ENCODE measurements at places on chromosomes 5 and 9.

DNA sequence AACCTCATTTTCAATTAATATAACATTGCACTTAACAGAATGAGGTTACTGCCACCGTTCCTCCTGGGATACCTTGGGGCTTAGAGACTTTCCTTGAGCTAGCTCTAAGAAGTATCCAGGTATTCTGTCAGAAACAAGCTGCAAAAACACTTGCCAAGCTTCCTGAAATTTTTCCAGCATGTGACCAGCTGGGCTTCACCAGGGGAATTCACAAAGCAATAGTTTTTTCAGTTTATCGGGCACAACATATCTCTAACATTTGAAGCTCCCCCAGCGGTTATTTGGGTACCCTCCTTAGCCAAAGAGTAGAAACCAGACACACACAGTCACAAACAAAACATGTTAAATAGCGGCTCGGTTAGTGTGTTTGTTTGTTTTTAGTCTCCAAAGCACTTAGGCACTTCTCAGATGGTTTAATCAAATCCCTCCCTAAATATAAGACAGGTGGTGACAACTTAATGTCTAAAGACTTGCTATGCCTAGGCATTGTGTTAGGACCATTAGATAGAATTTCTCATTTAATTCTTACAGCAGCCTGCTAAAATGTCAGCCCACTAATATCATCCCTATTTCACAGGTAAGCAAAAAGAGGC lies 278.2 kb downstream of the GLIS3 start:
- DNase-seq: no peak

GRCh38 chr5:107295914-107296313 lies 374.8 kb downstream of the EFNA5 start:
- no peak for DNase-seq

DNA sequence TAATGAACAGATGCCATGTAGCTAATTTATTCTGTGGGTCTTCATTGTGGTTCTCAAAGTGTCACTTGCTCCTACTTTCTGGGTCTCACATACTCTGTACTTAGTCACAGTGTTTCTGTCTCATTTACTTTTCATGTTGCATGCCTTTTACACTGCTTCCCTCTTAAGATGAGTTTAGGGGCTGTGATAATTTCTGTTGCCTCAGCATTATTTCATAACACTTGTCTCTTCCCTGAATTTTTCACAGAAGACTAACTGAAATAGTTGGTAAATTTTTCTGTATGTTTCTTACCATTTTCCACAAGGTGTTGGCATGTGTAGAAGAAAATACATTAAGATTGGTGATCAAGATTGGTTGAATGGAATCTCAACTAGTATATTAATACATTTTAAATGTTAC lies 59.6 kb downstream of the DENND4C start:
- no peak for DNase-seq

GRCh38 chr9:137352511-137353222 lies 50.6 kb upstream of the NRARP start:
- DNase-seq: no peak

- DNase-seq: no peak
Observed at GRCh38 chr5:128673970-128674369, 135.9 kb upstream of the FBN2 start.

DNA sequence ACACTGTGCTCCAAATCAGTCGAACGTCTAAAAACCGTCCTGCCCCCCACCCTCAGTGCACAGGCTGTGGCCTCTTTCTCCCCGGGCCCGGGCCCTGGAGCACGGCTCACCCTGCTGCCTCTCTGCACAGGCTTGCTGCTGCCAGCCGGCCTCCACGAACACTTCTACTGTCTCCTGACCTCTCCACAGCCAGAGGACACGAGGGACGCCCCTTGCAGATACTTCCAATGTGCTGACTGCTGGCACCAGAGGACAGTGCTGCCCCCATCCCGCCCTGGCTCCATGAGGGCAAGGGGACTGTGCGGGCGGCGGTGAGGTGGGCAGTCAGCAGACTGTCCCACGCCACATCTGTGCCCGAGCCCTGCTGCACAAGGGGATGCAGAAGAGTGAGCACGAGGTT lies 174.8 kb downstream of the COL23A1 start:
- no peak for DNase-seq

DNA sequence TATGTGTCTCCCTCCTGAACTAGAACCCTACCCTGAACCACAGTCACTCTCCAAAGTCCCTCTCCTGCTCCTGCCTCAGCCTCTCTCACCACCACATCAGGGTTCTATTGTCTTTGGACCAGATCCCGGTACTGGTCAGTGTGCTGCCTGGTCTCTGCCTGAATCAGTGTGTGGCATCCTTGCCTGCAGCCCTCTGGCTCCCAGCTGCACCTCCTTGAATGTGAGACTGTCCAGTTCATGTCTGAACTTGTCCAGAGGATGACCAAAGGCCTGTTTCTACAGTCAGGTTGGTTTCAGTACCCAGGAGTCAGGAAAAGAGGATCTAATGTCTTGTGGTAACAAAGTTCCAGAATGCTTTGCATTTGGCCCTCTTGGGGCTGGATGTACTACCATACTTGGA lies 76.8 kb upstream of the RANBP3L start:
- no peak for DNase-seq

GRCh38 chr9:113477058-113477457 lies 13.5 kb downstream of the RGS3 start:
- no peak for DNase-seq

DNA sequence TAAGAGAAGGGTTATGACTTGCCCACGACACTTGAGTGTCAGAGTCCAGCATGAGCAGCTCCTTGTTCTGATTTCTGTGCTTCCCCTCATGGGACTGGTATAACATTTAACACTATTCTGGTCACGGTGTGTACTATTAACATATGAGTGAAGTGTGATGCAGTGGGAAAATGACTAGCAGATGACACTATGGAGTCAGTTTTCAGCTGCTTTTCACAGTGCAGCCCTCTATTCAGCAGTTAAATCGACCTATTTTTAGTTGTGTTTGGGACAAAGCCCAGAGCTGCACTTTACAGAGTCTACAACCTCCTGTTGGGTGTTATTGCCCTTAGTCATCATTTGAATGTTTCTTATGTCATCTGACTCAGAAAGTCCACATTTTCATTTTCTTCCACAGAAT lies 59.1 kb downstream of the CHSY3 start:
- DNase-seq: peak; percentile 52

- no peak for DNase-seq
Observed at GRCh38 chr9:89312222-89312571, 1.2 kb downstream of the CKS2 start.

Data from AG09319 (cell line).